NCI-H2227 treated with DMSO at 0.1 percent for 48 hours (cell line): ENCODE measurements at places on chromosomes 2 and 18.

DNA sequence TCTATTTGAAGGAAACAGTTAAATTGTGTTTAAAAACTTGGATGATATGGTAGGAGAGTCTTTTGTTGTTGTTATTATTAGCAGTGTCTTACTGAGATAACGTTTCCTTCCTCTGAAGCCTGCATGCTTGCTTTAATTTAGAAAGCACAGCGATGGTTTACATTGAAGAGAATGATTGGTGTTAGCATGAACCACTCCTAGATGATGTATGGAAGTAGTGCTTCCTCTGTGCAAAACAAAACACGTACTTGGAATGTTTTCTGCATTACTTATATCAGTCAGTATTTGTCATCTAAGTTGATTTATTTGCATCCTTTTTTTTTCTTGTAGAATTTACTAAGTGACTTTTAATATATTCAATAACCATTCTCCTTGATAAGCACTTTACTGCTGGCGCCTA is 89.0 kb downstream of the UGGT1 start:
- no peak for DNase-seq

GRCh38 chr2:46843316-46843715 is 72.3 kb downstream of the MCFD2 start:
- no peak for DNase-seq

DNA sequence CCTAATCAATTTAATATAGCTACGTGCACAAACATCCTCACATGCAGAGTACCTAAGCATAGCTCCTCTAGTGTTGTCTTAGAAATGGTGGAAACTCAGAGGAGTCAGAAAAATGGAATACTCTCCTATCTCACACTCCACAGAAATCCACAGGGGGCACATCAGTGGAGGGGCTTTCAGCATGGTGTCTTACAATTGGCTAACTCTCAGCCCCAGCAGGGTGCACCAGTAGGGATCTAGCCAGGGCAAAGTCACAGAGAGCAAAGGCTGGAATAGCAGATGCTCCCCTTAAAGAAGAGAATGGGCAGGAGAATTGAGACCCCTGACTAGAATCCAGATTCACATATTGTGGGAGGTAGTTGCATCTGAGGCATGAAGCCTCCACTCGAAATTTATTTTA is 135.7 kb downstream of the MAIP1 start:
- DNase-seq: no peak

- DNase-seq: no peak
Observed at GRCh38 chr2:100745604-100746003, 74.3 kb upstream of the NPAS2 start.

- DNase-seq: no peak
Observed at GRCh38 chr18:57469884-57470283, 34.7 kb downstream of the ONECUT2 start.

DNA sequence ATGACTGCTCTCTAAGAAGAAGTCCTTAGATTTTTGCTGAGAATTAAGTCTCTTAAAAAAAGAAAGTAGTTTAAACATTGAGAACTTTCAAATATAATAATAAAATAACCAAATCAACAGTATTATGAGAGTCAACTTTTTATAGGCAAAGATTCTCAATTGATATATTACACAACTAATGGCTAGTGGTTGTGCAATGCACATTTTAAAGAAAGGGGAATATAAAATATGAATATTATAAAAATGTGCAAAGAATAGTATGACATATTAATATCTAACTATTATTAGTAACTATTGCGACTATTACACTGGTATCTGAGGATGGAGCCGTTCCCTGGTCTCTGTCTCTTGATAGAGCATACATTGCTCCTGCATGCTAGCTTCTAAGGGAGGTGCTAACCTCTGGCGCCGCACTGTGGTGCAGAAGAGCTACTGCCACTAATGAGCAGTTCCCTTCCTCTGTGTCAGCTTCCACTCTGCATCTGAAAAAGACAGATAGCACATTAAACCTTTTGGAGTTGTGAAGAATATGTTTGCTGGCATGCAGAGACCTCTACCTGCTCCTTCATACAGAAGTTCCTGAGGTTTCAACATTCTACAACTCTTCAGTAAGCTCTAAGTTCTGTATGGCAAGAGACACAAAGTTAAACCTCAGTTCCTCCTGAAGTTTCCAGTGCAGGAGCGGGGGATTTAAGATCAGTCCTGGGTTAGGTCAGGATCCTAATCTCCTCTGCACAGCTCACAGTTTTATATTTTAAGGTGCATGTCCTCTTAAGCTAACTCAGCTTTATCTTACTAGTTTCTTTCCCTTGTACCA is 3.5 kb upstream of the SLC9A2 start:
- peak; percentile 60 for DNase-seq

DNA sequence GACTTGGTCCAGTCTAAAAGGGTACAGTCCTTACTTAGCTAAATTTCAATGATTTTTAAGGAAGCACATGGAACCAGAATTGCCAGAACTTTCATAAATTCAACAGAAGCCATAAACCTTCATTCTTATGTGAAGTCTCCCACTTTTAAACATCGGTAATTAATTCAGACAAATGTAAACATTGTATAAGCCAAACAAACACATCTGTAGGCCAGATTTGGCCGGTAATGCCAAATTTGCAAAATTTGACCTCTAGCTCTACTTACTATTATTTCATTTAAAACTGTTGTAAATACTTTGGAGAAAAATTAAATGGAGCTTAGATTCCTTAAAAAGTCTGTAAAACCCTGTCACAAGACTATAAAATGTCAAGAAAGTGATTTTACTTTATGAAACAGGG is 83.2 kb upstream of the GALNT5 start:
- DNase-seq: no peak

GRCh38 chr2:160209516-160209856 is 9.4 kb upstream of the ITGB6 start:
- no peak for DNase-seq

DNA sequence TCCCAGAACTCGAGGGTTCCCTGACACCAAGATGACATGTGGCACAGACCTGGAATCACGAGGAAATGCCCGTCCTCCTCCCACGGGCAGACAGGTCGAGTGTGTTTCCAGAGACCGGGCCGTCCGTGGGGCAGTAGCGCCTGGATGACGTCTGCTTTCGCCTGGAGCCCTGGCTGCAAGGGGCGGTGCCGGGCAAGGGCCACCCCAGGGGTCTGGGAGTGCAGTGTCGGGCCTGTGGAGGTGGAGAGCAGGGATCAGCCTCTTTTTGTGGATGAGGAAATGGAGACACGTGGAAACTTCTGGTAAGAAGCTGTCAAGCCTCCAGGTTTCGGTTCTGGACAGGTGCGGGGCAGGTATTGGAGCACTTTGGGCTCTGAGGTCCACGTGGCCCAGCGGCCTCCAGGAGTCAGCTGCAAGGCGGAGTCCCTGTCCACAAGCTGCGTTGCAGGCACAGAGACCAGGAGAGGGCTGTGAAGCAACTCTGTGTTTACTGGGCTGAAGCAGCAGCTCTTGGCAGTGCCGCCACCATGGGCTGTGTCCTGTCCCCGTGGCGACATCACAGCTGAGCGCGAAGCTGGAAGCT is 25.6 kb downstream of the NFATC1 start:
- DNase-seq: no peak

DNA sequence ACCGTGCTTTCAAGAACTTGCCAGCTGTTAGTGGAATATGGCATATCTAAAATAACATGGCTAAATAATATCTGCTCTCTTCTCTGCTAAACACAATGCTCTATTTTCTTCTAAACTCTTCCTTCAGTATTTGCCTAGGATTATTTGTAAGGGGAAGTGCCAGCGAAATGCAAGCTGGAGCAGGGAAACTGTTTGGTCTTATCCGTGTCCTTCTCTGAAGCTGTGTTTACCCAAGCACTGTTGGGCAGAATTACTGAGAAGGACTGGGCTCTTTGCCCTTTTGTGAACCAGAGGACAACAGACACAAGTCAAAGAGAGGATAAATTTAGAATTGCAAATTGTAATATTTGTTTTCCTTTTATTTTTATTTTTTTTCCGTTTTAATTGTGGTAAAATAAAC is 23.6 kb downstream of the CPO start:
- peak; percentile 24 for DNase-seq

DNA sequence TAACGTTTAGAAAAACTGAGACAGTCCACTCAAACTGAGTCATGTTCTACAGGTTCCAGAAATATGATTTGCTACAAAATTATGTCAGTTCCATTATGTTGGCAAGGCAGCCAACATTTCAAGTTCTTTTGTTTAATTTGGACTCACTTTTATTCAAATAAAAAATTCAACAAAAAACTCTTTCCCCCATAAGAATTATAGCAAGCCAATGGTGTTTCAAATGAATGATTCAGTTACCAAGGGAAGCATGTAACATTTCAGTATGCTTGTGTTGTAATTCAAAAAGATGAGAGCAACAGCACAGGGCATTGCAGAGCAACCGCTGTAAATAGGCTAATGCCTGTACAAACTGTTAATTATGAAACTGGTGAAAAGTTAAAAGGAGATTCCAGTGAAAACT is 140.8 kb downstream of the FIGN start:
- DNase-seq: no peak

GRCh38 chr2:119119999-119120756 is 38.4 kb downstream of the C1QL2 start:
- DNase-seq: peak; percentile 48

DNA sequence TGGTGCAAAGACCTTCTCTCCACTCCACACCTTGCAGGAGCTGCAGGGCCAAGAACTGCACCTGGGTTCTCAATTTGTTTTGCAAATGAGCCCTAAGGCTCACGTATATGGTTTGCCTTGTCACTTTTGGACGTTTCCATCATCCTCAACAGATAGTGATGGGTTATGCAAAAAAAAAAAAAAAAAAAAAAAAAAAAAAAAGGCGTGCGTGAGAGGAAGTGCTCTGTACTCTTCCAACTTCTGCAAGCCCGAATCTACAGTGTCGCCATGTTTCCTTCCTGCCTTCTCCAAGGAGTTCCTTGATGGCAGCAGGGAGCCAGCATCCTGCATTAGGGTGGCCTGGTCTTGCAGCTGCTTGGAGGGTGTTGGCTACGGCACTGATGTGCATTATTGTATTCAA is 4.0 kb upstream of the INHBB start:
- DNase-seq: no peak

GRCh38 chr2:127715778-127716449 is 14.6 kb downstream of the SFT2D3 start:
- no peak for DNase-seq

DNA sequence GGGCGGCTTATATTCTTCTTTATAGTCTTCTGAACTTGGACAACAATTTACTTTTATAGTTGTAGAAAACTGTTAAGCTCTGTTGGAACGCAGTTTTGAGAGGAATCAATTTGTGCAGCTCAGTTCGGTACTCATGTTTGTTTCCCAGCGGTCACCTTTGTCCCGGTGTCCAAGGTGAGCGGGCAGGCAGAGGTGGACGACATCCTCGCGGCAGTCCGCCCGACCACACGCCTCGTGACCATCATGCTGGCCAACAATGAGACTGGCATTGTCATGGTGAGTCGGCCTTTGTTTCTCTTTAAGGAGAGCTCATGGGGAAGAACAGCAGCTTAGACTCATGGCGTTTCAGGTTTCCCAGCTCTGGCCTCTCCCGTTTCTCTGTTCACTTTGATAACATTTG is 18.6 kb upstream of the ESPNL start:
- DNase-seq: no peak

DNA sequence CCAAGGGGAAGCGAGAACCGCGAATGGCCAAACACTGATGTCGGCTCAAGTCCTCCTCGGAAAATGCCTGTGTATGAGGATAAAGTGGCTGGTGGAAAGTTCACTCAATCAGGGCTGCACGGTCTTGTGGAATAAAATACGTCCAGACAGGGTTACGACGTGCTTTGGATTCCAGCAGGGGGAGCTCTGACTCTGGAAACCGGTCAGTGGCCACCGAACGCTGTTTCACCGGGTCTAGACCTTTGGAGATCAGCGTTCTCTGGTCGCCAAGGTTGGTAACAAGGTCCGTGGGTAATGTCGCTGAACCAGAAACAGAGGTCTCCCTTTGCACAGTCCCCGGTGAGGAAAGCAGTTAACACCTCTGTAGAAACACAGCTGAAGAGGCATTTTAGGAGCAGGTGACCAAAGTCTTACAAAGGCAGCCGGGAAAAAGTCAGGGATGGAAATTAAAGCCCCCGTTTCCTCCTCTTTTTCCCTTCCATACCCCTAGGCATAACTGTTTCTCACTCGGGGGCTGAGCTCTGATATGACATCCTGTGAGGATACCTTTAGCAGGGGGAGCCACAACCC is 47.8 kb downstream of the CDCA7 start:
- peak; percentile 96 for DNase-seq

DNA sequence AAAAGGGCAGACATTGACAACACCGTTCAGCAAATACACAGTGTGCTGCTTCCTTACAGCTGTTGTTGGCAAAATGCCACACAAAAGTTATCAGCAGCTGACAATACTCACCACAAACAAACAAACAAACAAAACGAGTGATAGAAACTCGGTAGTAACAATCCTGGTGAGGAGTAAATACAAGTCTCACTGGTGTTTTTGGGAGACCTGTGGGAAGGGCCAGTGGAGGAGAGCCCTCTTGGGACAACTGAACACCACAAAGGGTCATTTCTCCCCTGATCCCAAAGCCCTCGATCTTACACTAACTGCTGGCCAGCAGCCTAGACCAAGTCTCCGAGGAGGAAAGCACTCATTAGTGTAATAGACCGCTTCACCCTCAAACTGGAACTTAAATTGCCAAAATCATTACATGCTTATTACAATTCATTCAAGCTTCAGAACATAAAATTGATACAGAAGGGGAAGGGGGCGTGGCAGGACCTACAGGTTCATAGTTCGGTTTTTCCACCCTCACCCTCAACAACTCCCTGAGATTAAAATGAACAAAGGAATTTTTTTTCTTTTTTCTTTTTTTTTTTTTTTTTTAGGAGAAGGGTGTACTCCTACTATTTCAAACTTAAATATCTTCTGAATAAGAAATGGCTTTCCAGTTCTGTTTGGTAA is 5.0 kb downstream of the AP1S3 start:
- DNase-seq: peak; percentile 31

GRCh38 chr2:221883976-221884375 is 311.9 kb upstream of the EPHA4 start:
- peak; percentile 44 for DNase-seq

GRCh38 chr2:27038631-27039339 is 6.0 kb downstream of the TMEM214 start:
- DNase-seq: no peak

DNA sequence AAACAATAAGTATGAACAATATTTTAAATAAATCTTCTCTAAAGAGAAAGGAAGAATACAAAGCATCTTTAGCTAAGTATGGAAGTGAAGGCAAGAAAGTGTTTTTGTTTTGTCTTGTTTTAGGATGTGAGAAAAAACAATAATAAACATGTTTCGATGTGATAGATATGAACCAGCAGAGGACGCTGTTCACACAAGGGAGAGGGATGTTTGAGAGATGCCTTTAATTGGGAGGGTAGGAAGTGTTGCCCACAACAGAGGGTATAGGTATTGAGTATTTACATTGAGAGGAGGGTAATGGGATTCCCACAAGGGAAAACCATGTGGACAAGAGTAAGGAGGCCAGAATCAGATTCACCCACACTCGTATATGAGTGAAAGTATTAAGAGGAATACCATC is 55.1 kb downstream of the CDH19 start:
- DNase-seq: no peak
